ENCODE measurements at places on chromosomes 3 and 15.

- DNase-seq: no peak
Measured at GRCh38 chr3:178223876-178224275, 312.4 kb upstream of the KCNMB2 start.

GRCh38 chr3:16999161-16999560, 114.4 kb downstream of the PLCL2 start:
- DNase-seq: no peak

DNA sequence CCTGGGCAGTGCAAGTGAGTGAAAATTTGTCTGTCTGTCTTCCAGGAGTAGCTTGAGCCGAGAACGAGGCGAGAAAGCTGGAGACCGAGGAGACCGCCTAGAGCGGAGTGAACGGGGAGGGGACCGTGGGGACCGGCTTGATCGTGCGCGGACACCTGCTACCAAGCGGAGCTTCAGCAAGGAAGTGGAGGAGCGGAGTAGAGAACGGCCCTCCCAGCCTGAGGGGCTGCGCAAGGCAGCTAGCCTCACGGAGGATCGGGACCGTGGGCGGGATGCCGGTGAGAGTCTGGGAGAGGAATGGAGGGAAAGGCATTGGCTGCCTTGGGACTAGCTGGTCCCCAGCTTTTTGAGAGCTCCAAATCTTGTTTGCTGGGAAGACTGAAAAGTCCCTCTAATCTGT, 10.2 kb upstream of the FAM131A start:
- no peak for DNase-seq

GRCh38 chr15:90213818-90214204, 12.7 kb downstream of the SEMA4B start:
- DNase-seq: no peak

GRCh38 chr3:46090161-46090591, 62.9 kb upstream of the XCR1 start:
- DNase-seq: no peak

- no peak for DNase-seq
Measured at GRCh38 chr3:50214824-50215223, 9.8 kb downstream of the SLC38A3 start.

DNA sequence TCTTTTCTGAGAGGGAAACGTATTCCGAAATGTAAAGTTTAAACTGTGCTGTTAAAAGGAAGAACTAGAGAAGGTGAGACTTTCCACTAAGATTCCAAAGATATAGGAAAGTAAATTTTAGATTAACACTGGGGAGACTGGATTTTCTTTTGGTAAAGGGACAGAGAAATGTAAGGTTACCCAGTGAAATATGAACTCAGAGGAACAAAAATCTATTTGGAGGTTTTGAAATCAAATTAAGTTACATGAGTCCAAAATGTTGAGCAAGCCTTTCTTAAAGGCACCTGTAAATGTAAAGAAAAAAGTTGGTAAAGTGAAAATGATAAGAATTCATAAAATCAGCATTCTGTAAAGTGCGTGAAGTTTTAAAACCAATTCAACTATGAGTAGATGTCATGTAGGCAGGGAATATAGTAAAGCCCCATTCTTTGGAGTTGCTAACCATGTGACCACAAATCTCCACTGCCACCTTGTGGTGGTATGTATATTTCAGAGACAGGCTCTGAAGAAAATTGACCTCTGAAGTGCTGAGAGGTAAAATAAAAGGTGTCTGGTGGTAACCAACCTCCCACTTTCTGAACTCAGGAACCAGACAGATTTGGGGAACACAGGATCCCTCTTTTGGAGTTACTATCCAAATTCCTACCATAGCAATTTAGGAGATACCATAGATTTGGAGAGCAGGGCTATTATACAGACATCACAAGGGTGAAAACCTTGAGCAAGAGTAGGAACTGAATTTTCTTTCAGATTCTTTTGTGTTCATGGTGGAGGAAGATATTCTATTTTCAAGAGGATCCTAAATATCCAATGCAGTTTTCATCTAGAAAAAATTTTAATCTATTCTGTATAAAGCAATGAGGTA, 215.3 kb downstream of the ROBO2 start:
- DNase-seq: peak; percentile 27

GRCh38 chr3:159829539-159830227, 159.0 kb upstream of the IL12A start:
- DNase-seq: no peak

GRCh38 chr3:100103558-100104441, 10.5 kb downstream of the FILIP1L start:
- DNase-seq: peak; percentile 90

GRCh38 chr15:81294516-81294880, 29.4 kb downstream of the STARD5 start:
- no peak for DNase-seq

DNA sequence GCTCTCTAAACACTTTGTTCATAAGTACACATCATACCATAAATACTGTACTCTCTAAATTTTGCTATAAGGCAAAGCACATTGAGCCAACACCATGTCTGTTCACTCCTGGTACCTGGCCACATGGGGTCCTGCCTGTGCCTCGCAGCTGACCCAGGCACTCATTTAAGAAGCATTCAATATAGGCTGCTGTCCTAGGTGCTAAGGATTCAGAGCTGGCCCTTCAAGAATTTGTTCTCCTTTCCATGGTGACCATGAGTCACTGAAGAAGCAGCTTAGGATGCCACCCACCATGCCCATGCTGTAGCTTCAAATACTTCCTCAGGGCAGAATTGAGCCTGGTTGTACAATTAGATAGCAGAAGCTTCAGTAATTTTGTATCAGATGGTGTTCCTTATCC, 119.2 kb upstream of the ZBED2 start:
- no peak for DNase-seq

Data from NCI-H1092 (cell line).